Left lung (tissue), 14 donors: ENCODE measurements at places on chromosomes 1 and 21. TPM values are rescaled to one million over a fixed set of nuclear protein-coding genes. Genes with fewer than 3 reads are reported as not detected.

DNA sequence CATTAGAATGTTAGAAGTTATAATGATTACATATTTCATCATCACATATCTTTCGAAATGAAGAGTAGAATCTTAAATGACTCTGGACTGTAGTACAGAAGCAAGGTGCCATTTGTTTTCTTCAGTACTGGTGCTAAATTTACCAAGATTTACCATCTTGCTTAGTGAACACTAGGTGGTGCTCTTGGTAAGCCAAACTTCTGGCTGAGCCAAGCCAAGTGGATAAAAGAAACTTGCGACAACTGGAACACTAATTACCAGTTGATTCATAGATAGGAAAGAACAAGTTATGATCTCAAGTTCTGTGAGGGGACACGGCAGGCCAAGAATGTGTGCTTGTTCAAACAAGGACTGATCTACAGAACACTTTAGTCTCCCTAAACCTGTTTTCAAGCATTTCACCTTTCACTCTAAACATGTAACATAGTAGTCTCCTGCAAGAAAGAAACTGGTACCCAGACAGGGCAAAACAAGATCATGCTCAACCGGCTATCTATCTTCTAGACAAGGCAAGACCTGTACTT is 19.8 kb downstream of the SPRTN start:
- no peak overlapping the region for H3K4me3 ChIP-seq
- DNase-seq: no peak
- H3K4me1 ChIP-seq: peaks cover 14% of the 10 kb centered on the region
- no peaks in the 10 kb centered on the region for H3K36me3 ChIP-seq

GRCh38 chr1:219066631-219067349 is 106.9 kb upstream of the LYPLAL1 start:
- H3K36me3 ChIP-seq: no peaks in the 10 kb centered on the region
- H3K4me1 ChIP-seq: peaks cover 4% of the 10 kb centered on the region
- H3K27ac ChIP-seq: no peak overlapping the region
- no peak for DNase-seq
- no peak overlapping the region for H3K4me3 ChIP-seq
- no peaks in the 10 kb centered on the region for H3K27me3 ChIP-seq

GRCh38 chr1:19073311-19074186 is 117.1 kb upstream of the IFFO2 start:
- peaks cover 6% of the 10 kb centered on the region for H3K36me3 ChIP-seq
- no peak overlapping the region for H3K27ac ChIP-seq
- DNase-seq: no peak
- no peaks in the 10 kb centered on the region for H3K27me3 ChIP-seq
- no peak overlapping the region for H3K4me3 ChIP-seq

GPR89A gene
- total RNA-seq: 19.1 TPM

EPHB2 gene
- total RNA-seq: 11.3 TPM
